Activated CD4-positive, alpha-beta T cell treated with anti-CD3 and anti-CD28 coated beads for 1 hour (primary cell): ENCODE measurements at places on chromosomes 1 and 21.

GRCh38 chr1:175841738-175842187, 98.4 kb upstream of the TNR start:
- no peak for DNase-seq

DNA sequence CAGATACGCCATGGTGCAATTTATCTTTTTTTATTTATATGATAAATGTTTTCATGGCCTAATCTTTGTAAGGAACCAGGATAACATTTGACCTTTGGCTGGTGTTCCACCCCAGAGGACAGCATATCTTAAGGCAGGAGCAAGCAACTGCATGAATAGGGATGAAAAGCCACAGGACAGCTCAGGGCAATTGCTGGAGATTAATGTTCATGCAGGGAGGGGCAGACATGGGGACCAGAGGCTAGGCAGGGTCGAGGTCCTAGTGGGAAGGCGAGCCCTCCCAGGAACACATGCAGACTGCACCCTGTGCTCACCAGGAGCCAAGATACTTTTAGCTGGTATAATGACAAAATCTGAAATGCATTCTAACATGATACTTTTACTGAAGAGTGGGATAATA, 74.4 kb upstream of the HAO2 start:
- no peak for DNase-seq

GRCh38 chr21:27647401-27647800, 680.5 kb upstream of the ADAMTS5 start:
- DNase-seq, result no peak

- DNase-seq, result no peak
These were observed 64.6 kb upstream of the C1orf21 start for GRCh38 chr1:184322253-184322652.

DNA sequence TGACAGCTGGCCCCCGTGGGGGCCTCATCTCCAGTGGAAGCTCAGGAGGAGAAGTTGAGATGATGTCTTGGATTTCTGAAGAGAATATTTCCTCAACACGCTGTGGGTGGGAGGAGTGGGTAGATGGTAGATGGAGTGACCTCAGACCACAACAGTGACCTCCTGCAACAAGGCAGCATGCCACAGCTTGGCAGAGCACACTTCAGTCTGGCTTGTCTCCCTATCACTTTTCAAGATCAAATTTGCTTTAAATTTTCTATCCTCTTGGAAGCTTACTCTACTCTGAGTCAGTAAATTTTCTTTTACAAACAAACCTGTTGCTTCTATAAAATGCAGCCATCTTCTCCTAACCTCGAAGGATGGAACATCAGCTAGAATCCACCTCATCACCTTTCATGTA, 59.7 kb downstream of the NTPCR start:
- no peak for DNase-seq

DNA sequence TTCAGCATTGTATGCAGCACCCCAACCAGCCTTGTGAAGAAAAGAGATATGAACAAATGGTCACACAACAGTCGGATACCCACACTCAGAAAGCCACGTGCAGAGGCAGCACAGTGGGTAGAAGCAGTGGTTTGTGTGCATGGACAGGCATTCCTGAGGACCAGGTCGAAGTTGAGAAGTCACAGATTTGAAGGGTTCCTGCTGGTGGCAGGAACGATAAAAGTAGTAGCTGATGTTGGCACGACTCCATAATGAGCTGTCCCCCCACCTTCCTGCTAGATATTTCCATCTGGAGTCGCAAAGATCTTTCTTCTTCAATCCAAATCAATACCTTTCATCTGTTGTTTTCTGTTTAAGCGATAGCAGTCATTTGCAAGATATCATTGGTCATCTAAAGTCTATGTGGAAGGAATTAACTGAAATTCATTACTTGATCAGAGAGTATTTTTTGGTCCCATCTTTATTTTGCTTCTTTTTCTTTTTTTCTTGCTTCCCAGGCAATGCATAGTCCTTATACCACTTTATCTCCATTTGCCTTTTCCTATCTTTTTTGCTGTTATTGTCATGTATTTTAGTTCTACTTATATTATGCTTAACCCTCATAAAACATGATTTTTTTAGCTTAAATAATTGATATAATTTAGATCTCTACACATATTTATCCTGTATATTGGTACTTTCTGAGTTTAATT, 176.4 kb downstream of the DHRS3 start:
- no peak for DNase-seq

- no peak for DNase-seq
These were observed 3.8 kb upstream of the ZNF692 start for GRCh38 chr1:248862695-248862997.

GRCh38 chr21:22791986-22792560, 1793.9 kb downstream of the NCAM2 start:
- no peak for DNase-seq

GRCh38 chr1:86696522-86696921, 7.9 kb upstream of the SH3GLB1 start:
- no peak for DNase-seq

DNA sequence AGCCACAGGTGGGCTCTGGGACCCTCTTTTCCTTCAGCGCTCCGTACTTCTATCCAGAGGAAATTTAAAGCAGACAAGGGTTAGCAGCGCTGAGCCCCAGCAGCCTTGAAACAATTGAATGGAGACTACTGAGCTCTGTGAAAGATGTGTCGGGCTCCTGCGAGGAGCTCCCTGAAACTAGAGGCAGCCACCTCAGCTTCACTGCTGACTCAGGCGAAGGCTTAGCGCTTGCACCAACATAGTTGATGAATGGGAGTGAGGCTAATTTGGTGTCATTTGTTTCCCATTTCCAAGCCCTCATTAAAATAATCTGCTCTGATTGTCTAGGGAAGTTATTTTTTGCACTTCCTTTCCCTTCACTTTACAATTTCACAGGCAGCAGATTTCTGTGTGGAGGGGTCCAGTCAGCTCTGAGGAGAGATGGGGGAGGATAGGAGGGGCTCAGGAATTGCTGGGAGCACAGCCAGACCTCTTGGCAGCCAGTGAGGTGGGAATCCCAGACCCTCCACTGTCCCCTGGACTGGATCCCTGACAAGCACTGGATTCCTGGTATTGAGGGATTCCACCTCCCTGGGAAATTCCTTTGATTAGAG, 398.9 kb upstream of the PLXNA2 start:
- no peak for DNase-seq

DNA sequence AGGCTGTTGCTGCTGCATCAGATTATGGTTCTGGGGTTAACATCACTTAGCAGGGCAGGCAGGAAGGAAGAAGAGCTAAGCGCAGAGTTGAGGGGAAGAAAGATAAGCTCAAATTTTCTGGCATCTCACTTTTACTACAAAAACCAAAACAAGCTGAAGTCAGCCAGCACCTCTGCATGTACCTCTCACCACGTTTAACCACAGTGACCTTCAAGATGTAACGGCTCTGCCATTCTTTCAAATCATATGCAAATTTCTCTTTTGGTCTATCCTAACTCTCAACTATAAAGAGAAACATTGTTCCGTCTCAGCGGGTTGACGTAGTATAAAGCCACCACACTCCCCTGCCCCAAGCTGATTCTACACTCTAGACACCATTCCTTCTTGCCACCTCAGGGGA, 154.4 kb downstream of the OMA1 start:
- DNase-seq, result no peak

GRCh38 chr1:231091831-231092301, 51.8 kb upstream of the FAM89A start:
- DNase-seq, result no peak

GRCh38 chr1:227726924-227727599, 8.0 kb downstream of the JMJD4 start:
- no peak for DNase-seq

DNA sequence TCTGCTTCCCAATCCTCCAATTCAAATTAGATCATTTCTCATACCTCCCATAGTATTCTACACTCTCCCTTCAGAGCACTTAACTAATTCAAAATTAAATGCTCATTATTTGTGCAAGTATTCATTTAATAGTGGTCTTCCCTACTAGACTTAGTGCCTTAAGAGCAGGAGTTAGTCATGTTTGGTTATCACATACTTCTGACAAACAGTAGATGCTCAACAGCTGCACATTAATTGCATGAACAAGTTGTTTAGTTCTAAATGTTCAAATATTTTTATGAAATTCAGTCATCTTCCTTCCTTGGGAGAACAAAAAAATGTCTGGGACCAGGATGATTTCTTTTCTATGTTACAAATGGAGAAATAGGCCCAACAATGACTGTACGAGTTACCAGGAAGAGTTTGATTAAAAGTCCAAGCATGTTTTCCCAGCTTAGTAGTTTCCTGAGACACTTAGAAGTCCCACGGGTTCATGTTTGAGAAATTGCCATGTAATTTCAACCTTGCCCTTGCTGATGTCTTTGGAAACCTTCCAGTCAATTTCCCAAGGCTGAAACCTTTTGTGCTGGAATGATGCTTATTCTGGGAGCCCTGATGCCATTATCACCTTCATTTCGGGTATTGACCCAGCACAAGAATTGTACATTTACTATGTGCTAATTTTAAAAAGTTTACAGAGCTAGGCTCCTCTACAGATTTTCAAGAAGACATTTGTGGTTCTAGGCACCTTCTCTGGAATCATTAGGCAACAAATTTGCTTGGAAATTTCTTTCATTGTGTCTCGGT, 437.9 kb upstream of the PLXNA2 start:
- DNase-seq, result no peak

DNA sequence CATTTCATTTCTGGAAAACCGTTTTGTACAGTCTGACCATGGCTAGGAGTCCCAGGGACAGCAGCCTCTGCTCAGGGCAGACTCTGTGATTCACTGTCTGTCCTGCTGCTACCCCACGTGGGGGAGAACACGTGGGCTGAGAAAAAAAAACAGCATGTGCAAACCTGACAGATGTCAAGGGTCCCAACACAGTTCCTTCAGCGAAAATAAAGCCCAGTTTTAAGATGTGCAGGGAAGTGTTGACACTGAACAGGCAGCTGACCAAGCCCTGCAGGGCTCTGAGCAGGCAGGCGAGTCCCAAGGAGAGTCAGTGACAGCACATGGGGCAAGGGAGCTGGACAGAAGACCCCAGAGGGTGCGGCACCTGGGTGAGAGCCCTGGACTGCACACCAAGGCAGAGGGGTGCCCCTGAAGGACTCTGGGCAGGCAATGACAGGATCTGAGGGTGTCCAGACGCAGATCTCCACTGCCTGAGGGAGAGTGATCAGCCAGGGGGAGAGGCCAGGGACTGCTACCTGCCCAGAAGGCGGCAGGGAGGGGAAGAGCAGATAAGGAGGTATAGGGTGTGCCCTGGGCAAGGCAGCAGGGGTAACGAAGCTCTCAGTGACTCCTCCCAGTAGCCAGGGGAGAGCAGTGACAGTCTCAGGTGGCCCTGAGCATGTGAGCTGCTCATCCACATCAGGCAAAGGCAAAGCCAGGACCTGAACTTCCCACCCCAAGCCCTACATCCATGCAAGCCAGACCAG, 5.1 kb upstream of the SPATC1L start:
- no peak for DNase-seq

DNA sequence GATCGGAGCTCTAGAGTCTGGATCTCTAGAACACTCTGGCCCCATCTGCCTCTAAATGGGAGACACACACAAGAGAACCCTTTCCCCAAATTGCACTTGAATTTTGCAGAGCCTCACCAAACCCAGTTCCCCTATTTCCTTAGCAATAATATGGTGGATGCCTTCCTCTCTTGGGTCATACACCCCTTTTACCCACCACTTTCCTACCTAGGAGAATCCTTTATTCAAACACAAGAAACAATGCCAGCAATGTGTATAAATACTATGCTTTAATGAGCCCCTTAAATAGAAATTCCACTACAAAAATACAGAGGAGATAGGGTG, 760 bp upstream of the SF3B4 start:
- DNase-seq, result no peak

GRCh38 chr1:20896826-20897225, 109.7 kb upstream of the HP1BP3 start:
- no peak for DNase-seq

- DNase-seq, result no peak
These were observed 29.3 kb downstream of the MTF2 start for GRCh38 chr1:93108335-93108734.

GRCh38 chr1:203858055-203858454, 3.3 kb upstream of the SNRPE start:
- DNase-seq, result no peak

- no peak for DNase-seq
These were observed 81.6 kb downstream of the ST6GALNAC5 start for GRCh38 chr1:76948846-76949245.

- DNase-seq, result no peak
These were observed 39.1 kb upstream of the CDC42BPA start for GRCh38 chr1:227357171-227357926.

GRCh38 chr1:173864179-173864867, 3.5 kb downstream of the GAS5 start:
- DNase-seq, result no peak

DNA sequence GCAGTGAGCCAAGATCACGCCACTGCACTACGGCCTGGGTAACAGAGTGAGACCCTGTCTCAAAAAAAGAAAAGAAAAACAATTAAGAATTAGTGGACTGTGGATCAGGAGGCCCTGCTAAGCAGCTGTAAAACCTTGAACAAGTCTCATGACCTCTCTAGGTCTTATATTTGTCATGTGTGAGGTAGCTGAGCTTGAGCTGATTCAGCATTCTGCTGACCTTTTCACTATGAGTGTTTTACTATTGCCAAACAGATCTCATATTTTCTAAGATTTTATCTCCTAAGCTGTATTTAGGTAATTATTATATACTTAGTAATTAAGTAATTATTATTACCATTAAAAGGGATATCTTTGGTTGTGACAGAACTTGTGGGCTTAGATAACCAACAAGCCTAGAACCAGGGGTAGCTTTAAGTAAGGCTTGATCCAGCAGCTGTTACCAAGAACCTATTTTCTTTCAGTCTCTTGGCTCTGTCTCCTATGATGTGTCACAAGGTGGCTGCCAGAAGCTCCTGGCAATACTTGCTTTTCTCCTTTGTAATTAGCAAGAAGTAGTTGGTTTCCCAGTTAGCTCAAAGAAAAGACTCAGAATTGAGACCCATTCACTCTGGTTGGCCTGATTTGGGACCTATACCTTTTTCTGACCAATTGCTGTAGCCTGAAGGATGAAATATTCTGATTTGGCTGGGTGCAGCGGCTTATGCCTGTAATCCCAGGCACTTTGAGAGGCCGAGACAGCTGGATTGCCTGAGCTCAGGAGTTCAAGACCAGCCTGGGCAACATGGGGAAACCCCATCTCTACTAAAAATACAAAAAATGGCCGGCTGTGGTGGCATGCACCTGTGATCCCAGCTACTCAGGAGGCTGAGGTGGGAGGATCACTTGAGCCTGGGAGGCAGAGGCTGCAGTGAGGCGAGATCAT, 8.5 kb upstream of the ZC3H12A start:
- DNase-seq, result no peak
